ENCODE measurements at places on chromosomes 1 and 21.

DNA sequence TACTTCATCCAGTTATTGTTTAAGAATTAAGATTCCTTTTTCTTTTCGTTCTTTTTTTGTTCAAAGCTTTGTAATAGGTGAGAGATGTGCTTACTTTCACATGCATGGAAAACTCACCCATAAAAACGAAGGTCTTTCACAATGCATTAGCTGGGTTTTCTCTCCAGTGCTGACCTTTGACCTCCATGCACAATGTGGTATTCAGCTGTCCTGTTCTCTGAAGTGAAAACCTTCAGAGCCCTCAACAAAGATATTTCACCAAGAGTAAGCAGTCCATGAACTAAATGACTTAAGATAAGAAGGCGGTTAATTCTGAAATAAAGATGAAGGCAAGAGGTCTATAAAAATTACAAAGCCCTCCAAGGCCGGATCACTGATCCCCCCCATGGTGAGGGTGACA, 77.1 kb upstream of the IPO9 start:
- DNase-seq: peak; percentile 90

- no peak for DNase-seq
Measured at GRCh38 chr1:79760531-79760930, 754.0 kb upstream of the ADGRL4 start.

GRCh38 chr1:96465441-96465840, 256.1 kb upstream of the PTBP2 start:
- DNase-seq: peak; percentile 76

DNA sequence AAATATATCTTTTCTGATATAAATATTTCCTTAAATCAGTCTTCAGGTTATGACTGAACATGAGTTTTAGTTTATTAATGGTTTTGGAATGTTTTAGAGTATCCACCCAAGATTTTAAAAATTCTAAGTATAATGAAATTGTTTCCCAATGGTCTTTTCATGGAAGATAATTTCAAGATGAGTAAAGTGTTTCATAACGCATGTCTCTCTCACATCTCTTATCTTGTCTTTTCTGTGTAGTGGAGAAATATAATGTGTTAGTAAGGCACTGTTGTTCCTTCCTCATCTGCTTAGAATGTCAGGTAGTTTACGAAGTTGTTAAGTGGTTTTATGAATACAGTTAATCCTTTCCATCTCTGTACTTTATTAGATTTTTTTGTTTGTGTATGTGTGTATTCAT, 49.6 kb downstream of the PLA2G4A start:
- DNase-seq: no peak

DNA sequence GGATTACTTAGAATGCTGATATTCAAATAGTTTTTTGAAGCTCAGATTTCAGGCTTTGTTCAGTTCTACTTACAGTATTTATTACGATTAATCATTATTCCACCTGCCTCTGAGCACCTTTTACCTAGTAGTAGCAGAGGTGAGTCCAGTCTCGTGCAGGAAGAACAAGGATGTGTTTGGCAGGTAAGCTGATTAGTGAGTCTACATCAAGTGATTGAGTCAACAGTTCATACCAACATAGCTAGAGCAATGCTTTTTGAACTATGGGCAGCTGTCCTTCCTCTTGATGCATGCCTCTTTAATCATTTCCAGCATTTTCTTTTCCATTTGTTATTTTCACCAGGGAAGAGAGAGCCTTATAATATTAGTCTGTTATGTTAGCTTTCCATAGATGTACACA, 838.9 kb downstream of the USP25 start:
- DNase-seq: no peak

DNA sequence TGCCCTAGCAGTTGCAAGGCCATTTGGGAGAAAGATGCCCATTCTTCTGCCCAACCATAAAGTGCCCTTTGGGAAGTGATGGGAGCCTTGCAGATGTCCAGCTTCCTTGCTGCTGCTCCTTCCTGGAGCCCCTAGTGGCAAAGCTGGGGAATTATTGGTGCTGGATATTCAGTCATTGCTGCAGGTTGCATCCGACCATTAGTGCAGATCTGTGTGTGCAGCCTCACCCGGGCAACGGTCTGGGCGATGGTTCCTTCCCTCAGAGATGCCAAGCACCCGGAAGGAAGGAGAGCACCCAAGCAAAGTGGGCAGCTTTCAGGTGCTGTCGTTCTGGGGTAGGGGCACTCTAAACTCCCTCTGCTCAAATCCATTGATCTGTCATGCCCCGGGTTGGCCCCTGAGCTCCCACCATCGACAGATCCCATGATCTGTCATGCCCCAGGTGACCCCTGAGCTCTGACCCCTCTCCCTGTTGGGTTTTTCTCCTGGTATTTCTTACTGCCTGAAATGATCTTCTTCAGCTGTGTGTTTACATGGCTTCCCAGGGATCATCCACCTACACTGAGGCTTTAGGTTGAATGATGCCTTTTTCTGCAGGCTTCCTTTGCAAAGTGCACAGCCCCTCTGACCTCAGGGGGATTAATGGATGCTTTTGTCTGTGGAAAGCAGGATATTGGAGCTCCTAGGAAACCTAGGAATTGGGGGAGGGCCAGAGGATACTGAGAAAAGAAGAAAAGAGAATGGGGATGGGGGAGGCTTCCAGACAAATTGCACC, 467.5 kb downstream of the PTPRU start:
- DNase-seq: peak; percentile 25

DNA sequence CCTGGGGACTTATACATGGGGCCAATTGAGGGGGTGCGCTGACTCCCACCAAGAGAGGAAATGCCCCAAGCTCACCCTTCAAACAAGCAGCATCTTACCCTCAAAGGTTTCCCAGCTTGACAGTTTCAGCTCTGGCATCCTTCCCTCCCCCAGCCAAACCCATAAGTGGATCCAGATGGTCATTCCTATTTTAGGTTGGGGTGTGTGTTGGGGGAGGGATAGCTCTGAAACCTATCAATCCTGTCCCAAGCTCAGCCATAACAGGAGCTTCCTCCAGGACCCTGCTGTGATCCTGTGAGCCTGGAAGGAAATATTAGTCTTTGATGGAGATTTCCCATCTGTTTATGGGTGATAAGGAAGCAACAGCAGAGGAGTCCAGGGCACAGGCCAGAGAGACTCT, 3.4 kb upstream of the TMEM222 start:
- DNase-seq: no peak

DNA sequence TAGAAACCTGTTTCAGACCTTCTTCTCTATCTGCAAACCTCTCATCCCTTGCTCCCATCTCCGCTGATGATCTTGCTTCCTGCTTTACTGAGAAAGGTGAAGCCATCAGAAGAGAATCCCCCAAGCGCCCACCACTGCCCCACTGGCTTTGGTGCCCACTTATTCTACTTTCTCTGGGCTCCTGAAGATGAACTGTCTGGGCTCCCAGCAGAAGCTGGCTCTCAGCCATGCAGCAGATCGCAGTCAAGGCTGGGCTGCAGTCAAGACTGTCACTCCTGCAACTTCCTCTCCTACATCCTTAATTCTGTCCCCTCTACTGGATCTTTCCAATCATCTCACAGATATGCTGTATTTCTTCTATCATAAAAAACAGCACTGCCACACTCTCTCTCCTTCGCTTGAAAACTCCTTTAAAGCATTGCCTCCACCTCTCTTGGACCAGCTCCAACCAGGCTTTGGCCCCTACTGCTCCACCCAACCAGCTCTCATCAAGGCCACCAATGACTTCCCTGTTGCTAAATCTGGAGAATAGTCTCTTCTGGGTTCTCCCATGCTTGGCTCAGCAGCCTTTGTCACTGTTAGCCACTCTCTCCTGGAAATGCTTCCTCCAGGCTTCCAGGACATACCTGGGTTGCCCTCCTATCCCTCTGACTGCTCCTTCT, 25.8 kb downstream of the TRIM62 start:
- no peak for DNase-seq

- no peak for DNase-seq
Measured at GRCh38 chr1:233496993-233497392, 116.9 kb upstream of the KCNK1 start.

DNA sequence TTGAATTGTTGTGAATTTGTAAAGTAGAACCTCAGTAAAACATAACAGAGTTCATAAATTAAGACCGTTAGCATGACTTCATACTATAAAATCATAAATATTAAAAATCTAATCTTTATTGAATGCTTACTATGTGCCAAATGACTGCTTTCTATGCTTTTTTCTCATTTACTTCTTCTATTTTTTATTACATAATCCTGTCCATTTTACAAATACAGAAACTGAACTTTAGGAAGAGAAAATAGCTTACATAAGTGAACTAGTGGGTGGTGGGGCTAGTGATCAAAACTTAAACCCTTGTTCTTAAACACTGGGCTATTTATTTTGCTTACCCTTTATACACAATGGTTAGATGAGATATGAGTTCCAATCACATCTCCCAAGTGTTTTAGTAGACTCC, 122.3 kb downstream of the ZC3H11B start:
- DNase-seq: no peak

DNA sequence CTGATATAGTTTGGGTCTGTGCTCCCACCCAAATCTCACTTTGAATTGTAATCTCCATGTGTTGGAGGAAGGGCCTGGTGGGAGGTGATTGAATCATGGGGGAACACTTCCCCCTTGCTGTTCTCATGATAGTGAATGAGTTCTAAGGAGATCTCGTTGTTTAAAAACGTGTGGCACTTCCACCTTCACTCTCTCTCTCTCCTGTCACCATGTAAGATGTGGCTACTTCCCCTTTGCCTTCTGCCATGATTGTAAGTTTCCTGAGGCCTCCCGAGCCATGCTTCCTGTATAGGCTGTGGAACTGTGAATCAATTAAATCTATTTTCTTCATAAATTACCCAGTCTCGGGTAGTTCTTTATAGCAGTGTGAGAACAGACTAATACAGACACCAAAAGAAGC, 40.4 kb downstream of the FRRS1 start:
- no peak for DNase-seq
